ENCODE measurements at places on chromosomes 4 and X.

DNA sequence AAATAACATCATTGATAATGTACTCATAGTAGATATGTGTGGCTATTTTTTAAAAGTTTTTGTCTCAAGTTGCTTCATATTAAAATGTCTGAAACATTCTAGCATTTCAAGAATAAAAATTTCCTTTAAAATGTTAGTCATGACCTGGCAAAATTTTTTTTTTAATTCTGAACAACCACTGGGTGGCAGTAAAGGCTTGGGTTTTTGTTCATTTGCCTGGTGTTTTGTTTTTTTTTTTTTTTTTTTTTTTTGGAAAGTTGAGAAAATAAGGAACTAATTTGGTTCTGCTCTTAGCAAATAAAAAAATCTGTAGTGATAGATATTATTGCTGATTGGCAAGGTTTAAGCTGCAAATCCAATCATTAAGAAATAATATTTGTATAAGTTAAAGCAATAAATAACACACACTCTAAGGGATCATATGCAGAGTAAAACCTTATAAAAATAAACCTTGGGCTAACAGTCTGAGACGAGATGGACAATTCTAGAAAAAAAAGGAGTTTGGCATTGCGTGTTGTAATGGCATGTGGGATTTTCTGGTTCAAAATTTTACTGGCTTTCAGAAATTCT is 81.4 kb downstream of the CEP44 start:
- no peak for DNase-seq

DNA sequence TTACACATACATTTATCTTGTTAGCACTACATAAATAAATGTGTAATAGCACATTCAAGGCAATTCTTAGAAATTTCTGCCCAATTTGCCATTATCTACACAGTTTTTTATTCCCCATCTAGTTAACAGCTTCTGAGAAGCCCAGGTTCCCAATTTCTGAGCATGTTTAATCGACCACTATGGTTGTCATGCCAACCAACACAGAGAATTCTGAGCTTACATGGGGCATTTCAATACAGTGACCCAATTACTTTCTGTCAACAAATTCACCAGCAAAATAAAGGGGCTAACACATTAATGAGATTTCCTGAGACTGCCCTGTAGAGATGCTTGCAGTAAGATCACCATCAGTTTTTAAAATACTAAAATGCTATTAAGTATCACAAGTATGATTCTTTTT is 22.0 kb downstream of the GPM6A start:
- no peak for DNase-seq

- DNase-seq = no peak
Measured at GRCh38 chrX:151873096-151873495, 39.6 kb upstream of the MAGEA4 start.

DNA sequence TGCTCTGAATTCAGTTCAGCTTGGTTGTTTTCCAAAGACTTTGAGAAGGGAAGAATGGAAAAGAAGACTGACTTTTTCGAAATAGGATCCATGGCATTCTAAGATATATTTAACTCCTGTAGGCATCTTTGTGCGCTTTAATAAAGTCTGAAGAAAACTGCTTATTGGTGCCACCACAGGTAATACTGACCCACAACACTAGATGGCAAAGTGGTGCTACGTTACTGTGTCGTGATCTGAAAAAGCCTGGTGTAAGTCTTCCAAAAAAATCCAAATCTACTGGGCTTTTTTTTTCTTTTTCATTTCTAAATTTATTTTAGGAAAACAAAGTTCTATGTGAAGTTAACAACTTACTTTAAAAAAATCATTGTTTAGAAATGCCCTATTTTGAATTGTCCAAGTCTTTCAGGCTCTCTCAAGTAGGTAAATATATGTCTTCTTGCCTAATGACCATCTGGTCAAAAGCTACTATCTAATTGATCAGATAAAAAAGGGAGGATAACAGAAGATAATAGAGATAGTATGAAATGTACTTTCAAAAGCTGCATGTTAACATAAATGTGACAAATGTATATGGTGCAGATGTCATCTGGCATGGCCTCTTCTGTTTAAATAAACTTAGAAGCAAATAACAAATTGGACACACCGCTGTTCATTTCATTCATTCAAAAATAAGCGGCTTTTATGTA is 47.0 kb upstream of the MID1IP1 start:
- DNase-seq = no peak

DNA sequence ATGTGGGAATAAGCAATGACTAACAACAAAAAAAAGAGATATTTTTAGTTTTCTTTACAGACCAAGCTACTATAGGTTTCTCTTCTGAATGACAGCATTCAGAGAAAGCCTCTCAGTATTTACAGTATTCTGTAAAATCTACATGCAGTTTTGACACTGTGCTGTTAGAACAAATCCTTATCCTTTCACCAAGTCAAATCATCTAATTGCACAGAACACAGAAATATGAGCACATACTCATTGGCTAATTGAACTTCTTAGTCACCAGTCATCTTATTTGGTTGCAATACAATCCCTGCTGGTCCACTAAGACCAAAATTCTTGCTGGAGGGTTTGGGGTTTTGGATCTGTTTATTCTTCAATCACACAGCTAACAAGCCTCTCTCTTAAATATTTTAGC is 5.7 kb downstream of the ACOT9 start:
- no peak for DNase-seq

GRCh38 chr4:38178392-38178995 is 218.3 kb downstream of the PTTG2 start:
- no peak for DNase-seq

DNA sequence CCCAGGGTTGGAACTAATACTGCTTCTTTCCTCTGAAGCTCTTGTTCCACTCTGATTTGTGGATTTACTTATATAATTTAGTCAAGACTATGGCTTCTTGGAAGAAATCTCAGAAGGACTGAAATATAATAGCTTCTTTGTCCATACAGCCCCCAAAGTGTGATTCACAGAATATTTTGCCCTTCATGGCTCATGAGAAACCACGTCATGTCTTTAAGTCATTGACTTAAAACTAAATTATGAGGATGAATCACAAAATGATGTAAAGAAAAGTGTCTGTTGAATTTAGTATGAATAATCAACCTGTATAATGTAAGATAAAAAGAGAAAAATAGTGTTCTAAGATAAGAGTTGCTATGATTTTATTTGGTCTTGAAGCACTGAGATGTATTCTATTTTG is 43.3 kb upstream of the AGA start:
- DNase-seq = no peak

- DNase-seq = no peak
Measured at GRCh38 chr4:54726907-54727306, 69.2 kb downstream of the KIT start.

DNA sequence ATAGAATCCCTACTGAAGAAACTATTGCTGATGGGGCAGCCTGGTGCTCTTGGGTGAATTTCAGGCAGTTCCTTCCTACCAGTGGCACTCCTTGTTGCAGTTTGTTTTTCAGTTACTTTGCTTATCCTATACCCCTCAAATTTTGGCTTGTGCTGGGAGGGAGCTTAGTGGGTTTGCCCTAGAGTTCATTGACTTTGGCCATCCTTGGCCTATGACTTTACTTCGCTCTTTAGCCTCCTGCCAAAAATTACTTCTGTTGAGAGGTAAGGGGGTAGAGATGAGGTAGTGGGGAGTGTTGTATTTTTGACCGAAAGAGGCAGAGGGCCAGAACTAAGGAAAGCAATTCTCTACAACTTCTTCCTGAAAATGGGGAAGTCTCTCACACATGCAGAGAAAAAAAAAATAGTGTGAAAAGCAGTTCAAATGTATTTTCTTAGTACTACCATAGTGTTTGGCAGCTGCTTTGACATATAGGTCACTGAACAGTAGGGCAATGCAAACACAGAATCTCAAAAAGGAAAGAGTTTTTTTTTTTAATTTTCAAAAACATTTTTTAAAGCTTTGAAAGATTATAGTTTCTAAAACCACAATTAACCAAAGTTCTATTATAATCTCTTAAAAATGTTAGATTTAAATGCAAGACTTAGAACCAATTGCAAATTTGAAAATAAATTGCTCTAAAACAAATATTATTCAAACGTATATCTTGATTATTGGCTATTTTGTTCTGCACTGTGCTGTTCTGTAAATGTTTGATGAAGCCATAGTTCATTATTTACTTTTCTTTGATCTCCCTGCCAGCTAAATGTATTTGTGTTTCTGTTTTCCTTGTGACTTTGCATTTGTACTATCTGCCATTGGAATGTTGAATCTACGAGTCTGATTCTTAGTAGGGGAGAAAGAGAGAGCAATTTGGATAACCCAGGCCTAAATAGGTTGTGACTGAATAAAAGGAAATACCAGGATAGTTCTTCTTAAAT is 73.6 kb downstream of the DCK start:
- DNase-seq = no peak

DNA sequence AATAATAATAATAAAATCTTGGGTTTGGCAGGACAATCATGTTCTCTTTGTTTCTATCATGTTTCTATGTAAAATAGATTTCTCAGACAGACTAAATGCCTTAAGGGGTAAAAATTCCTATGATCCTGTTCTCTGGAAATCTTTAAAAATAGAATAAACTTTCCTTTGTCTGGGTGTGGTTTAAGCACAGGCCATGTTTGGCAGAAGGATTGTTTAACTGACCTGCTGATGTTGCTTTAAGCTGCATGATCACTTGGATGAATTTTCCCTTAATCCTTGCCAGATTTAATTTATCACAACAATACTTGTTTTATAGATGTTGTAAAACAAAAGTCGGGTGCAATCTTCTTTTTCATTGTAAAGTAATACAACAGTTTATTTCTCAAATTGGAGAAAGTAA is 341.7 kb upstream of the FAT1 start:
- no peak for DNase-seq

DNA sequence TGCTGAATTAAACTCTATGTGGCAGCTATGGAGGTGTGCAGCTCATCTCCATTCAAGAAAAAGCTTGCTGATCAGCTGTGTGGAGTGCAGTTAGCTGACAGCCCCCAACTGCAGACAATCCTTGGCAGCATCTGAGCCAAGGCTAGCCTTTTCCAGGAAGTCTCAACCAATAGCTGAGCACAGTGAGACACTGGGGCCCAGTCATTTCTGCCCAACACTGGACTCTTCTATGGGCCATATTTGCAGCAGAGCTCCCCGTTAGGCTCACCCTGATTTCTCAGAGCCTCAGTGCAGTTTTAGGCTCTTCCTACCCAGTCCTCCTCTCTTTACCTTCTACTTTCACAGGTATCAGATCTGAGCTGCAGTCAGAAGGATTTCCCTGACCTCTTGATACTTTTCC is 12.9 kb downstream of the DDX53 start:
- DNase-seq = no peak

DNA sequence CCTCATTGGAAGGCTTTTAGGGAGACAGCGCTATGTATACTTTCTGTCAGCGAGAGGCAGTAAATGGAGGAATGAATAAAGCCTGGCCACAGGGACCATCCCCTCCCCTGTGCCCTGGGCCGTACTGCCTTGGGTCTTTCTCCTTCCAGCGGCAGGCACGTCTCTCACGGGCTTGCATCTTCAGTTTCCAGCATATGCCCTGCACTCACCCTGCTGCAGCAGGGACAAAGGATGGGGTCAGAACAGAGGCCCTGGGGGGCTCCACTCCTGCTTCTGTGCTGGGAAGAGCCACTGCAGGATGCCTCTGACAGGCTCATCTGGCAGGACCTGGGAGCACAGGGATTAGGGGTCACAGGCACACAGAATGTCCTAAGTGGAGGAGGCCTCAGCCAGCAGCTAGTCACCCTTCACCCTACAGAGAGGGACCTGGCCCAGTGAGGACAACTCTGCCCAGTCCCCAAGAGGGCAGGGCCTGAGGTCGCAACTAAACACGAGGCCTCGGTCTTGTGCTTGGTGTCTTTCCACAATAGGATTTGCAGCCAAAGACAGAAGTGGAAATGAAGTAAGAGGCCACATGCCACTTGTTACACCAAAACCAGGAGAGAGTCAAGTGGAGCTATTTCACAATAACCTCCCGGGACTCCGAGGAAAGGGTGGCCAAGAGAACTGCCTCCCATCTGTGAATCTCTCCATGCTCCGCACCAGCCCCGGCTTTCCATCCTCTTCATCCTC is 150.8 kb downstream of the AFAP1 start:
- DNase-seq = peak; percentile 45

GRCh38 chrX:21412029-21412428 is 37.8 kb downstream of the CNKSR2 start:
- no peak for DNase-seq

DNA sequence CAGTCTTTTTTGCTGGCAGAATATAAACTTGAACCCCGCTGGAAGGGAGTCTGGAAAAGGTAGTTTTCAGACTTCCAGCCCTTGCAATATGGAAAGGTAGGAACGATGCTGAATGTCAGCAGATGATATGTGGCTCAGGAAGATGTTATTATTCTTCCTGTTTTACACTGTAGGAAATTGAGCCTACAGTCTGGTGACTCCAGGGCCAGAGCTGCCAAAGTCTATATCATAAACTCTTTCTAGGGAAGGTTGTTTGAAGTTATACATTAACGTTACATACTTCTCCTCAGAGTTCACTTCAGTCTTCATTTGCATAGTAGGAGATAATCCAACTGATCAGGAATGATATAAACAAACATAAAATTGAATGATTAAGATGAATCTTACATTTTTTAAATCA is 141.3 kb downstream of the FAT4 start:
- DNase-seq = no peak
